G401 (cell line): ENCODE measurements at places on chromosomes 5 and 9.
A peak's percentile ranks its signal among the peaks of the same experiment; 100 is the strongest.

GRCh38 chr9:113345190-113345589 lies 4.2 kb upstream of the BSPRY start:
- no peak for DNase-seq

- no peak for DNase-seq
These were observed 269.5 kb downstream of the SEC61B start for GRCh38 chr9:99491408-99492158.

DNA sequence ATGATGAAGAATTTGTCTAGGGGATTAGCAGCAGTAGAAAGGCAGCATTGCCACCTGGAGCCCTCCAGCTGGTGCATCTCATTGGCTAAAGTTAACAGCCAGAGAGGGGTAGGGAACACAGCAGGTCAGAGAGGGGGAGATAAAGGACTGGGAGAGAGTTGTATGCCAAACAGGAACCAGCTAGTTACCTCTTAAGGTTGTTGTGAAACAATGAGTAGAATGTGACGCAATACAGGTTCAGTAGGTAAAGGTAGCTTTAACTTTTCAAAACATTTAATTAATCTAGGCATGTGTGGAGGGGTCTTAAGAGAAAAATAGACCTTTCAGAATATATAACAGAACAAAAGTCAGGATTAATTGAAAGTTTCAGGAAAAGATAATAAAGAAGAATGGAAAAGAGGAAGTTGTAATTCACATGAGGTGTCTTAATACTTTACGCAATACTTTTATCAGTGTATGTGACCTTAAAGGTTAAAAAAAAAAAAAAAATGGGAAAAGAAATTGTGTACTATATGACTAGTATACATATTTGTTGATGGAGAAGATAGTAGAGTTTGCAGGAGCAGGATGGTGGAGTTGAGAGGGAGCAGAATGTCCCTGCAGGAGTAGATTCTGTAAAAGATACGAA lies 14.3 kb downstream of the FBXO38 start:
- DNase-seq, result no peak

GRCh38 chr5:159005062-159005461 lies 94.7 kb downstream of the EBF1 start:
- no peak for DNase-seq

- no peak for DNase-seq
These were observed 23.6 kb downstream of the TNPO1 start for GRCh38 chr5:72840041-72840440.

DNA sequence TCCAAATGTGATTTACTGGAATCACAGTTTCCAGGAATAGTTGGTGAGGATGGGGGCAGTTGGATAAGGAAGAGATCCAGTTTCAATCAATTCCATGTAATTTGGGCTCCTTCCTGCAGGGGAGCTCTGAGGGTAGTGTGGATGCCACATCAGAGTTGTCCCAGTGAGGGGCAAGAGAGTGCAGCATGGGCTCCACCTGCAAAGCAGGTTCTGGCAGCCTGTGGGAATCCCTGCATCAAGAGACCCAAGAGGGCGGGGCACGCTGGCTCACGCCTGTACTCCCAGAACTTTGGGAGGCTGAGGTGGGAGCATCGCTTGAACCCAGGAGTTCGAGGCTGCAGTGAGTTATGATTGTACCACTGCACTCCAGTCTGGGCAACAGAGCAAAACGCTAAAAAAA lies 188.5 kb downstream of the CACNA1B start:
- no peak for DNase-seq

- DNase-seq, result no peak
These were observed 182.7 kb downstream of the PAPPA start for GRCh38 chr9:116336133-116336862.

DNA sequence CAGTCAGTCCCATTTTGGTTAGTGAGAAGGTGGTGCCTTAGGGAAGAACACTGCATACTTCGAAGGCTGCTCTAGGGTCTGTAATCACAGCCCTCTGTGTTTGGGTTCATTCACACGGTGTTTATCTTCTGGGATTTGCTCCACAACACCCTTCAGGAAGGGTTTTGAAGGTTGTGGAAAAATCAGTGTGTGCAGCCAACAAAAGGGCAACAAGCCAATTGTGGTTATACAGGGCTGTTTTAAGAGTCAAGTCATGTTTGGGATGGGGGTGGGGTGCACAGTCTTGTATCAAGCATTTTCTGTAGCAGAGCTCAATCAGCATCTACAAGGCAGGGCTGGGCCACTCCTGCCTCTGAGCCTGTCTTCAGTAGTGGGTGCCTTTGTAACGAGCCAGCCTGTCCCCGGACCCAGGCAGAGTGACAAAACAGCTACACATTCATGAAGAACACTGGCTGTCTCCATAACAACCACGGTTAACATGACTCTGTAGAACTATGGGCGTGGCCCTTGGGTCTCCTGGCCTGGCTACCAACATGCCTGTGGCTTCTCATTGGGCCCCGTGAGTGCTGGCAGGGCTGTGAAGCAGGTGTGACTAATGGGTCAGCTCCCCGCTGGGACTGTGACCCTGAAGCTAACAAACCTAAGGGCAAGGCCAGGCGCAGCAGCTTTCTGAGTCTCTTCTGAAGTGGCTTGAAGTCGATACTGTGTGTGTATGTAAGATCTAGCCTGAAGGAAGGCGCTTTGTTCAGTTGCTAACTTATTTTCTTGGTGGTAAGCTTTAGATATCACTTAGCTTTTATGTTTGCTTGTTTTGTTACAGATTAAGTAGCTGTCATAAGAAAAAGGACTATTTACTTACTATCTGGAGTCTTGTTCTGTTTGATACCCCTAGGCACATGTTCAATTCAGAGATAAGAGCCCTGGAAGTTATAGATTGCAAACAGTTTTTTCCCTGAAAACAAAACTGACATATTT lies 27.9 kb upstream of the GOLM1 start:
- peak; percentile 11 for DNase-seq

DNA sequence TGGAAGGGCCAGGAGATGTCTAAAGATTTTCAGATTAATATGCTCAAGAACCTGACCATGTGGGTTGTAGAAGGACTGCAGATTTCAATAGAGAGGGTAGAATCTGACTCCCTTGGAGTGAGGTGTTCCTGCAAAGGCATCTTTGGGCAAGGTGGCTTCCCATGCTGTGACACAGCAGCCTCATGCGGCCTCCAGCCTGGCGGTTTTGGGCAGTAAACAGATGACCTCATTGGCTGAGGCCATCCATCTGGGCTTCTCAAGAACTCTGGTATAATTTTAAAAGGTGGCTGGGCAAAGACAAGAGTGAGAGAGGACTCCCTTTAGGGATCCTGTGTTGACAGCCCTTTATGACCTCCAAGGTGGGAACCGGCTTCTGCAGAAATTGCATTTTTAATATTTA lies 90.3 kb upstream of the ERCC6L2 start:
- peak; percentile 48 for DNase-seq

DNA sequence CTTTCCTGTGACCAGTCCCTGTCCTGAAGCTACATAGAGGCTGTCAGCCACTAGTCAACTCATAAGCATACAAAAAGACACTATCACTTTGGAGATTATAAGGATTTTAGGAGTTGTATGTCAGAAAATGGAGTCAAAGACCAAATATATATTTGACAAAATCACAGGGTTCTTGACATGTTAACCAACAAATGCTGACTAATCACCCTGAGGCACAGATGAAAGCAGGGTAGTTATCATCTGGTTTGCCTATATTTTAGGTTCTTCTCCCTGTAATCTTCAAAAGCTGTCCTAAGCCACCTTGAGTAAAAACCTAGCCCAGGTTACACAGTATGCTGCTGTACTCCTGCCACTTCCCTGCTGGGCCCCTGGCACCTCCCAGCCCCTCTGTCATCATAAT lies 64.7 kb upstream of the ERCC6L2 start:
- DNase-seq, result peak; percentile 53

- DNase-seq, result no peak
These were observed 229.6 kb downstream of the GLIS3 start for GRCh38 chr9:4070266-4070665.

DNA sequence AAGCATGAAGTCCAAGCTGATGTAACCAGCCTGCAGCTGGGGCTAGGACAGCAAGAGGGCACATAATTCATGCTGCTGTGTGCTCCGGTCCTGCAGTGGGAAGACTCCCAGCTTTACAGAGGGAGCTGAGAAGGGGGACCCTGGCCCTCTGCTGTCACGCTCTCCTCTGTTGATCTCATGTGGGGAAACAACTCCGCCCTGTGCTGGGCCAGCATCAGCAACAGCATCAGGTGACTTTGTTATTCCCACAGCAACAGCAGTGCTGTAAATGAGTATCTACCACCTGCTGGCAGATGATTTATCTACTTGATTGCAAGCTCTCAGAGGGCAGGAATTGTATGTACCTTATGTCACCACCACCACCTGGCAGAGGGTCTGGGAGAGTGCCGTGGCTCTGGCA lies 176.2 kb downstream of the COL23A1 start:
- no peak for DNase-seq

GRCh38 chr5:142930395-142931110 lies 160.4 kb downstream of the ARHGAP26 start:
- no peak for DNase-seq

- DNase-seq, result no peak
These were observed 381.6 kb upstream of the ADAMTS16 start for GRCh38 chr5:4758550-4758949.

DNA sequence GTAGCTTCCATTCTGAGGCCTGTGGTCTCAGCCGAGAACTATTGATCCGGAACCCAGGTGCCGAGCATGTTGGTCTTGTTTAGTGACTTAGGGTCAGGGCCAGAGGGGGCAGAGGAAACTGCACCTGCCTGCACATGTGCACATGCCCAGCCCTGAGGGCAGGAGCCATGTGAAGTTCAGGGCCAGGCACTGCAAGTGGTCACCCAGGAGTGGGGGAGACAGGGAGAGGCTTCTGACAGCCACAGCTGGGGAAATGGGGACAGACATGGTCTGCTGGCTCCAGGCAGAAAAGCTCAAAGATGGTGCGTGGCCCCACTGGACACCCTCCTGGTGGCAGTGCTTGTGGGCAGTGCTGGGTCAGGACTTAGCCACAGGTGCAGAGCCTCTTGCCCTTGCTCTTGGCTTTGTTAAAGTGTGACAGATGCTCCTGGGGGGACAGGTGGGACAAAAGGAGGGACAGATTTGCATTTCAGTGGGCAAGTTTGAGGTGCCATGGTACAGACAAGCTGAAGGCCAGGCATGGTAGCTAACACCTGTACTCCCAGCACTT lies 134.4 kb downstream of the CACNA1B start:
- DNase-seq, result no peak

DNA sequence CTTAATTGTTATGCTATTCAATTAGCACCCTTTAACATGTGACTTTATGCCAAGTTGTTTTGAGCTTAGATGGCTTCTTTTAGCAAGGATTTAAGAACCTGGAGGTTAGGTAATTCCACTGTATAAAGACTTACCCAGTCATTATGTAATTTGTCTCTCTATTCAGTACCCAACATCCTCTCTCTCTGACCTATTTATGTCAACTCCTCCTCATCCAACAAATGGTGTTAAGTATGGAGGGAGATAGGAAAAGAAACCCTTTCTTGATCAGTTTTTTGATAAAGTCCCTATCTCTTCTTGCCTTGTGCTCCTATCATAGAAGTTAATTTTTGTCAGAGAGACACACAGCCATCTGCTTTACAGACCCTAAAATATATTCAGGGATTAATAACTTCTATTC lies 181.2 kb upstream of the GPR151 start:
- DNase-seq, result no peak

- DNase-seq, result no peak
These were observed 1.8 kb upstream of the INIP start for GRCh38 chr9:112719696-112720095.

GRCh38 chr5:105034401-105034763 lies 1471.8 kb upstream of the NUDT12 start:
- DNase-seq, result no peak

- DNase-seq, result no peak
These were observed 127.2 kb upstream of the PITX1 start for GRCh38 chr5:135161221-135161620.

GRCh38 chr5:143934821-143935220 lies 122.9 kb downstream of the HMHB1 start:
- DNase-seq, result no peak

GRCh38 chr9:84404095-84404686 lies 63.6 kb upstream of the SLC28A3 start:
- DNase-seq, result peak; percentile 2
